Bone marrow (tissue), 2 donors: ENCODE measurements at places on chromosomes 4 and X.

DNA sequence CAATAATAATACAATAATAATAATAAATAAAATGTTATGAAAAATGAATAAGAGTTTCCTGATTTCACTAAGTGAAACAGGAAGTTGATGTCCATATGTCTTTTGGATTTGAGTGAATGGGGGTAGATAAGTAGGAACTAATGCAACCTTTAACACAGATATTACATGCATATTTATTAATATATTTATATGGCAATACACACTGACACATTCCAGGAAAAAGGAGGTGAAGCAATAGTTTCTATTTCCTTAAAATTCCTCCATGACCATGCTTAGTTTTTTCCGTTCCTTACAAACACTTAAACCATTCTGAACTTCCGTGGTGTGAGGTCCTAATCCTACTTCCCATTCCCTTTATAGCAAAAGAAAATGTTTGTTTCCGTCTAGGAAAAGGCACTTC, 48.3 kb downstream of the ATXN3L start:
- DNase-seq: no peak

DNA sequence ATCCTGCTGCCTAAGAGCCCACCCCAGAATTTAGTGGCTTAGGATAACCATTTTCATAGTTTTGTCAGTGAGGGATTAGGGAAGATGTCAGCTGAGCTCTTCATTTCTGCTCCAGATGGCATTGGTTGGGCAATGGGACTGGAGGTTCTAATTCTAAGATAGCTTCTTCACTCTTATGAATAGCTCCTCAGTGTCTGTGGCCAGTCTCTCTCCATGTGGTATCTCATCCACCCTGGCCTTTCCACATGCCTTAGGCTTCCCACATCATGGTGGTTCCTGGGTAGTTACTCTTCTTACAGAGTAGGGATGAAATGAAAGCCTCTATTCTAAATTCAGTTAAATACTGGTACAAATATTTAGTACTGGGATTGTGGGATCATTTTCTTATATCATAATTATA, 31.3 kb downstream of the REPS2 start:
- no peak for DNase-seq

GRCh38 chrX:9327086-9327746, 137.6 kb upstream of the TBL1X start:
- no peak for DNase-seq

GRCh38 chrX:21408788-21409187, 34.6 kb downstream of the CNKSR2 start:
- no peak for DNase-seq

DNA sequence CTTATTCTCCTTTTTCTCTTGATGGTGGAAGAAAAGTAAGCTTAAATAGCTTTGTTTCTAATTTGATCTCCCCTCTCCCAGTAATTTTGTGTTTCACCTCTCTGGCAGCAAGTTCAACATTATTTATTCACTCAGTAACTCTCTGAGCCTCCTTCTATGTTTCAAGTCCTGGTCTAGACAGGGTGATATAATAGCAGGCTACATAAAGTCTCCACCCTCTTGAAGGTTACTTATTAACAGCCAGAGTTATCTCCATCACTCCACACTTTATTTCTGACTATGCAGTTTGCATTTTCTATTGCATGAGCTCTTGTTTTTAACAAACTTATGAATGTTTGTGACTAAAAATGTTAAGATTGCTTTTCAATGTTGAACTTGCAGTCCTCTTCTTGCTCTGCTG, 17.8 kb upstream of the ANOS1 start:
- no peak for DNase-seq
